ENCODE measurements at places on chromosomes 2 and 18. TPM values are rescaled to one million over a fixed set of nuclear protein-coding genes. Genes with fewer than 3 reads are reported as not detected.

GRCh38 chr2:19623488-19623887 lies 265.1 kb upstream of the OSR1 start:
- DNase-seq: peak; percentile 83

- peak; percentile 83 for DNase-seq
These were observed 679 bp downstream of the PTMA start for GRCh38 chr2:231708773-231709635.

Gene SPC25
- 11.8 TPM for polyA plus RNA-seq

DNA sequence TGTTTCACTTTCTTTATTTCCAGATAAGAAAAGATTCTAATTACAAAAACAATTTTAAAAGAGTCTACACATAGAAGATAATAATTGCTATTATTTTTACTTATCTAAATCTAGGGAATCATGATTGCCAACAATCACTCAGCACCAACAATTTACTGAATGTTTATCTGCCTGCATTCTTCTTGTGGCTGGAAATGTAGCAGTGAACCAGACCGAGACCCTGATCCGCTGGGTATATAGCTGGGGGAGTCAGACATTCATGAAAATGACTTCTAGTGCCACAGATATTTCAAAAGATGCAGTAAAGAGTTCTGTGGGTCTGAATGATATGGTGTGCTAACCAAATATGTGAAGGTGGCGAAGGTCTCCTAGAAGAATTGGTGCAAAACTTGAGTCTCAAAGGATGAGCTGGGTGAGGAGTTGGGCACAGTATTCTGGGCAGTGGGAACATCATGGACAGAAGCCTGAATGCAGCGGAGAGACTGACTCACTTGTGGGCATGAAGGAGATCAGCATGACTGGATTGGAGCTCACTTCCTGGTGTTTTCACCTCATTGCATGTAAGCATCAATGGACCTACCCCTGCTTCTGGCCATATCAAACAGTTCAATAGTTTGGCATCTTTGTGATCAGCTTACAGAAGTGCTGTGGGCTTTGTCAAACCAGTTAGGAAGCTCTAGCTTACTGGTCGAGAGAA lies 26.1 kb upstream of the FN1 start:
- peak; percentile 77 for DNase-seq

DNA sequence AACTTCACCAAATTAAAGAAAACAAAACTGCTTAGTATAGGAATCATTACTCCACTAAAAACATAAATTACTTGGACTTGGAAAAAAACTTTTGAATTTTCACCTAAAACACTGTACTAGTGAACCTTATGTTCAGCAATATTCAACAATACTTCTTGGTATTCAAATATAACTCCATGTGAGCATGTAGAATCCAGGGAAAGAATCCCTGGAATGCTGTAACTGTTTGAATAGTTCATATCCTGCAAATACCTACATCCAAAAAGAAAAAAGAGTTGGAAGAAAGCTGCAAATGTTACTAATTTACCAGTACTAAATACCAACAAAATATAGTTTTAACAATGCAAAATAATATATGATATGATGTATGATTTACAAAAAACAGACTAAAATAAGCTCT lies 65.4 kb downstream of the IKZF2 start:
- no peak for DNase-seq

DNA sequence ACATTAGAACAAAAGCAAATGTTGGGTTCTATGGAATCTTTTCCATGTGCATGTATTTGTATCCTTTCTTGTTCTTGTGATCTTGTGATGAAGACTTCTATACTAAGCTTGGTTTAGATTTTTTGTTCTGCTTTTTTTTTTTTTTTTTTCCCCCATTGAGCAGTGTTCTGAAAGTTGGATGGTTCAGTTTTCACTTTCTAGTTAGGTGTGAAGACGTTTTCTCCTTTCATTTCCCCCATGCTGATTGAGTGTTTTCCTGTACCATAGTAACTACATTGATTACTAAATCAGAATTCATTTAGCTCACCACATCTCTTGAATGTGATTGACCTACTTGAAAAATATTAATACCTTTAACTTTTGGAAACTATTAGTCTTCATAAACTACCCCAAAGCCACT lies 34.1 kb downstream of the NOP58 start:
- no peak for DNase-seq

GRCh38 chr2:71157124-71157793 lies 26.8 kb downstream of the MPHOSPH10 start:
- peak; percentile 58 for DNase-seq

DNA sequence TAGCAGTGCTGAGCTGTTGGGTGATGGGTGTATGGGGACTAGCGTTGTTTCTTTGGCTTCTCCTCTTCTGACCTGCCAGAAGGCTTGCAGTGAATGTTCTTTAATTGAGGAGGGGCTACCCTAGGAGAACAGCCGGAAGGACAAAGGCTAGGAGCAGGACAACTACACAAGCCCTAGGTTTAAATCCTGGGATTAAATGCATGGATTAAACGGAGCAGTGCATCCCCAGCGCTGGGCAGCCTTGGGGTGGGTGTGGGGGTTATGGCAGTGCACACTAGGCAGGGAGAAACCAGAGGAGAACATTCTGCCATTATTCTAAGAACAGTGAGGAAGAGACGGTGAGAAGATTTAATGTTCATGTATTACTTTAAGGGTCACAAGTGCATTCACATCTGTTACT lies 86.4 kb upstream of the MCFD2 start:
- DNase-seq: no peak

- DNase-seq: peak; percentile 27
These were observed 6.9 kb downstream of the CEP68 start for GRCh38 chr2:65062843-65063825.

Gene ARPC2
- polyA plus RNA-seq: 851 TPM

Gene MAB21L4
- polyA plus RNA-seq: not detected

Gene GALNT5
- 76.5 TPM for polyA plus RNA-seq

Gene KCNK3
- polyA plus RNA-seq: 0.04 TPM

Gene DSC2
- polyA plus RNA-seq: not detected
